GM23338 (cell line): ENCODE measurements at places on chromosomes 11 and 22. TPM values are rescaled to one million over a fixed set of nuclear protein-coding genes. Genes with fewer than 3 reads are reported as not detected.

CCDC157 gene
- 6.9 and 7.9 TPM in 2 replicates for total RNA-seq

ATG13 gene
- total RNA-seq, result 71.1 and 71.4 TPM in 2 replicates

MS4A12 gene
- 0.21 TPM in 1 of 2 replicates, not detected in the other for total RNA-seq

BIK gene
- total RNA-seq, result 5.6 and 9.8 TPM in 2 replicates

PRAME gene
- total RNA-seq, result not detected in 2 replicates

PAFAH1B2 gene
- 143 and 148 TPM in 2 replicates for total RNA-seq

FAM180B gene
- total RNA-seq, result not detected in 2 replicates

GAB2 gene
- 6.9 and 10.8 TPM in 2 replicates for total RNA-seq

DNA sequence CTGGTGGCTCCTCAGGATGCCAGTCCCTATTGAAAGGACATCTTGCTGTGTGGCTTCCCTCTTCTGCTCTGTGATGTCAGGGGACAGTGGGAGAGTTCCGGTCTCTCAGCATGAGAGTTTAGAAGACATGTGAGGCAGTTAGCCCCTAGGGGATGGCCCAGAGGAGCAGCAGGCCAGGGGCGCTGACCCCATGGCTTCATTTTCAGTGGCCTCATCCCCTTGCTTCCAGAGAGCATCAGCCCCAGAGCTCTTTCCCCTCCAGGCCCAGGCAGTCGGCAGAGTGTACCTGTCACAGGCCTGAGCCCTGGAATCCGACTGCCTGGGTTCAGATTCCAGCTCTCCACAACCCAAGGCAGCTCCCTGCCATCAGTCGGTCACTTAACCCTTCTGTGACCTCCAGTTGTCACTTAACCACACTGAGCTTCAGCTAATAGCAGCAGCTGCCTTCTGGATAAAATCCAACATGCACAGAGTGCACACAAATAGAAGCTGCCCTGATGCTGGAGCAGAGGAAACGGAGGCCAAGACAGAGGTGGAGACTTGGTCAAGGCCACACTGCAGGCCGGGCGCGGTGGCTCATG, 14.1 kb upstream of the LRRC10B start:
- no peak for DNase-seq

GRCh38 chr22:29202212-29203192, 3.2 kb upstream of the EMID1 start:
- DNase-seq, result peak; percentile 68

DNA sequence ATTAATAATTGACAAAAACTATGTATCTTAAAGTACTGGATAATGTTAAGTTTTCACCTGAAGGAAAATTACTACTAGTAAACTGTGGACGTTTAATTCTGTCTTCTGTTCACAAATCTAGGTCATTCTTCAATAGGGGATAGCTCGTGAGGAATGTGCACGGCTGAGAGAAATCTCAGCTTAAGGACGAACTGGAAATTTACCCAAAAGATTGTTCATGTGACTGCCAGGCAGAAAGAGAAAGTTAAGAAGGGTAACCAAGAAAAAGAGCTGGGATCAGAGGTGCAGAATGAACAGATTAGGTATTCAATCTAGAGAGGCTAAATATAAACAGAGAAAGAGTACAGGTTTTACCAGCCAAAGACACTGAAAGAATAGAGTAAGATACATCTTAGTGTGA, 245.3 kb downstream of the CASP12 start:
- no peak for DNase-seq

GRCh38 chr11:113991170-113991569, 16.3 kb downstream of the HTR3A start:
- DNase-seq, result peak; percentile 87

- DNase-seq, result no peak
Observed at GRCh38 chr11:71065841-71066240, 186.5 kb downstream of the SHANK2 start.

GRCh38 chr11:15107730-15108515, 6.8 kb upstream of the INSC start:
- DNase-seq, result no peak

DNA sequence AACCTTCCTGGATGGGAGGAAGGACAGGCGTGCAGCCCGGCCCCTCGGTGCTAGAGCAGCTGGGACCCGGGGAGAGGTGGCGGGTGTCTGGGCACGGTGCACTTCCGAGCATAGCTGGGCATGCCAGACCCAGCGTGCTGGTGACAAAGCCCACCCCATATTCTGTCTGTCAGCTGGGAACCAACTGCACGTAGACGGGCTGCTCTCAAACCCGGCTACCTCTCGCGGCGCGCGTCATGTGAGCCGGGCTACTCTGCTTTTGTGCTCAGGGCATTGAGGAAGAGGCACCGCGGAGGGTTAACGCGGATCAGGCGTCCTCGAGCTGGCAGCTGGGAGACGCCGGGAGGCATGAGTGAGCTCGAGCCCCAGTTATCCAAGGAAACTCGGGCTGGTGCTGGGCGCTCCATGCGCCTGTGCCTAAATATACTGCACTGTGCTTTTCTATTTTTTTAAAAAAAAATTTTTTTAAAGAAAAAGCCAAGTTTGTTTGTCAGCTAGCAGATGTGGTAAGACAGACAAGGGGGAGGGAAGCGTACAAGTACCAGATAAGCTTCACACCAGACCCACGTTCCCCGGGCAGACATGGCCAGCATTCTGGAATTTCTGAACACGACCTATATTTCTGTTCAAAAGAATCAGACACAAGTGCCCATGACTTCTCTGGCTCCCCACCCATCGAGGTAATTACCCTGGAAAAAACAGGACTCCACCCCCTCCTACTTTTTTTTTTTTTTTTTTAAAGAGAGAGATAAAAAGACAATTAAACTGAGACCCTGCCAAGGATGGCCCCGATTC, 425.6 kb downstream of the SHANK2 start:
- DNase-seq, result peak; percentile 62

DNA sequence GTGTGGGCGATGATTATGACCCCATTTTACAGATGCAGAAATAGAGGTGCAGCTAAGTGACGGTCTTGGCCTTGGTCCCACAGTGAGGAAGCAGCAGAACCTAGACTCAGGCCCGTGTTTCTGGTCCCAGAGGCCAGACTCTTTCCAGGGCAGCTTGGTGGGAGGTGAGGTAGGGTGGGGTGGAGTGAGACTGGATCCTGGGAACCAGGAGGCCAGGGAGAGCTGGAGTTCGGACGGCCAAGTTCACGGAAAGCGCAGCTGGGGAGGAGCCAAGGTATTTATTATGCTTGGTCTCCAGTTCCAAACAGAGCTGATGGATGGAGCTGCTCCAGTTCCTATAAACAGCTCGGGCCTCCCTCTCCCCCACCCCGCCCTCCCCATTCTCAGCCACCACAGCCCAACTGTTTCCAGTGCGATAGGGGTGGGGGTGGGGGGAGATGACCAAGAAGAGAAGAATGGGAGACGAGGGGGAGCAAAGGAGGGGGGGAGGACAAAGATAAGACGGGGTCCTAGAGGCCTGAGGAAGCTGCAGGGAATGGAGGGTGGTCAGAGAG, 16.2 kb downstream of the LRRC32 start:
- no peak for DNase-seq

- no peak for DNase-seq
Observed at GRCh38 chr11:11349870-11350337, 3.1 kb downstream of the CSNK2A3 start.

GRCh38 chr11:33761471-33761870, 12.8 kb downstream of the FBXO3 start:
- no peak for DNase-seq

- no peak for DNase-seq
Observed at GRCh38 chr11:18295316-18295715, 26.6 kb downstream of the HPS5 start.

DNA sequence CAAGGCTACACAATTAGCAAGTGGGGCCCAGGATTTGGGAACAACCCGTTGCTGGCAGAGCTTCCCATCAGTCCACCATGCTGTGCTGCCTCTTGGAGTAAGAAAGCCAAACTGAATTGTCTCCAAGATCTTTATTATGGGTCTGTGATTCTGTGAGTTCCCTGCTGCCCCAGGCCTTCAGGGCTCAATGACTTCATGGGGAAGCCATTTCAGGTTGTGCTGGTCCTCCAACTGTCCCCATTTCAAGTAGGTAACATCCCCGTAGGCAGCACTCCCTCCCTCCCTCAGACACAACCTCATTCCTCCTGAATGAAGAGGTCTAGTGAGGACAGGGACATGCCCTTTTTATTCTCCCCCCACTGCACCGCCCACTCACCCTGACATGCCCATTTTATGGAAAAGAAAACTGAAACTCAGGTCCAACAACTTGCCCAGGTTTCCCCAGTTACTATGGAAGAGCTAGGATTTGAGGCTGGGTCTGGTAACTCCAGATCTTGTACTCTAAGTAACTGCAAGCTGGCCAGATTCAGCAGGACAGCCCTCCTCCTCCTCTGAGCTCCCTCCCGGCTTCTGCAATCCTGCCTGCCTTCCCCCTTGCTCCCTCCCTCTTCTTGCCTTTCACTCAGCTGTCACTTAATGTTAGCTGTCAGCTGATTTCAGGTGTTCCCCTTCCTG, 8.2 kb upstream of the YWHAH start:
- no peak for DNase-seq

DNA sequence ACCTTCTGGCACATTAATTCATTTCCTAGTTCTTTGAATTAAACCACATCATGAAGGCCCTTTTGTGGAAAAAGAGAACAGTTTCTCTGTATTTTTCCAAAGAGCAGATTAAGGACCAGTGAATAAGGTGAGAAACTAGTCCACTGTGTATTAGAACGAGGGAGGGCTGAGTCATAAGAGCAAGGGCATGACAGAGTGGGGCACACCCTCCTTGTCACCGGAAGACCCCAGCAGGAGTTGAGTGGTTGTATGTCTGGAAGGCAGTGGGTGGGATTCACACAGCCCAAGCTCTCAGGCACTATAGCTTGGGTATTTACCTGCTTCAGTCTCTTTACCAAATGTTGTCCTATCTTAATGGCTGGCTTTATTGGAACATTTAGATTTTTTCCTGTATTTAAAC, 86.8 kb downstream of the BMAL1 start:
- no peak for DNase-seq

- DNase-seq, result no peak
Observed at GRCh38 chr11:91959411-91959810, 265.2 kb upstream of the FAT3 start.

DNA sequence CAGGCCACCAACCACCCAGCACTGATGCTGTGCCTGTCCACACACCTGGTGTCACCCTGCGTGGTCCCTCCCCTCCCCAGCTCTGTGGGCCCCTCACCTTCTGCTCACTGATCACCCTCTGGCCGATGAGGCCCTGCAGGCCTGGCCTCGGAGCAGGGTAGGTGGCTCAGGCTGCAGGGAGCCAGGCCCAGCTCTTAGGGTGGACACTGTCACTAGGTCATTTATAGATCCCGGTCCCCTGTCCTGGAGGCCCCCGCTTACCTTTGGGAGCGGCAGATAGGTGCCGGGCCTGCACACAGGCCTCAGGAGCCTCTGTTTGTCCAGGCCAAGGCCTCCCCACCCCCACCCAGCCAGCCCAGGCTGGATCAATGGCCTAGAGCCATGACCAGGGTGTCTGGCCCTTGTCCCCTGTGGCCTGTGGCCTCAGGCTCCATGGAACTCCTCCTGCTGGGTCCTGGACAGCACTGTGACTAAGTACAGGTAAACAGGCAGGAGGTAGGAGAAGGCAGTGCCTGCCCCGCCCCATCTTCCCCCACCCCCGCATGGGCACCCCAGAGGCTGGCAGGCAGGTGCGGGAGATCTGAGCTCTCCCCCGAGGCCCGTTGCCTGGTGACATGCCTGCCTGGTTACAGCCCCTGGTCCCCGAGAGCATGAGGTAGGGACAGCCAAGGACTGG, at the start of gene TMPRSS6:
TMPRSS6 (minus strand) TSS at position 472 of the 676 bp plus-strand sequence. CDS start 6,296 bp downstream, outside the sequence.
- DNase-seq, result no peak

GRCh38 chr11:114172871-114173444, 113.4 kb downstream of the ZBTB16 start:
- DNase-seq, result no peak

DNA sequence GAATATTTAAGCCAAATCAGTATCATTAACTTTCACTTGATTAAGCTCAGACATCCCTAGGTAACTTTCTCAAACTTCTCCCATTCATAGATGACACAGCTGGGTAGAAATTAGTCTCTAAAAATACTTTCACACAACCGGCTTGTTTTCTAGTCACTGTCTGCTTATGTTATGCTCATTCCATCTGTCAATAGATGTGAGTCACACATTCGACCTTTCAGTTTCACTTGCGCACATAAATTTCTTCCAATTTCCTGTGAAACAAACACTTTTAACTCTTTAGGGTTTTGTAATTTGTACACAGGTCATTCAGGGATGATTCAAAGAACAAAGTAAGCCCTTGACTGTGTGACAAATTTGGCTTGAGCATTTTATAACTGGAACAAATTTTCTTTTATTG, 723.0 kb downstream of the KCNA4 start:
- DNase-seq, result no peak

DNA sequence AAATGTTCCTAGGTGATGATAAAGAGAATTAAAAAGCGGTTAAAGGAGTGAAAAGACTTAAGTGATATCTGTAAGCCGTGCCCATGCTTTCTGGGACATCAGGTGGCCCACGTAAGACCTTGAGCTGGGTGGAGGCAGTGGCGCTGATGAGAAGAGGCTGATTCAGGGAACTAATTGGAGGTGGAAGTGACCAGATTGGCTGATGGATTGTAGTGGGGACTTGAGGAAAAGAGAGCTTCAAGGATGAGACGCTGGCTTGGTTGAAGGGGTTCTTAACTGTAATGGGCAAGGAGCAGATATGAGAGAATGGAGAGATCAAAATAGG, 69.1 kb upstream of the EP300 start:
- DNase-seq, result no peak

- no peak for DNase-seq
Observed at GRCh38 chr11:113563766-113564526, 88.7 kb upstream of the DRD2 start.

GRCh38 chr11:122023614-122024250, 92.3 kb downstream of the BLID start:
- DNase-seq, result no peak

GRCh38 chr22:38766076-38766777, 10.4 kb upstream of the SUN2 start:
- DNase-seq, result peak; percentile 93

DNA sequence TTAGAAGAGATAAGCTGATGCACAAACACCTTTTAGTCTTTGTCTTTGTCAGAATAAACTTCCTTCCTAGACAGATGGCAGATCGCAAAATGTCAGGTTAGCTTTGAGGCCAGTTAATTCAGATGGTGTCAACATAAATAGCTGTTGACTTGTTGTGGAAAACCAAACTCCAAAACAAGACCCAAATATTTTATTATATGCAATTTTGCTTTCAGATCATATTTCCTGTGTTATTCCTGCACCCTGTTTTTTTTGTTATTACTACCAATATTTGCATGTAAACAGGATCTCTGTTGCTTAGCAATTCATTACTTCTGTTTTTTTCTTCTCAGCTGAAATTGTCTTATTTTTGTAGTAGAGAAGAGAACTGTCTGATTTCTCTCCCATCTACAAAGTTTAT, 316.0 kb downstream of the ETS1 start:
- DNase-seq, result no peak
